CD4-positive, alpha-beta T cell treated with Interleukin-10 for 1 hour (primary cell): ENCODE measurements at places on chromosomes 11 and 22.

GRCh38 chr22:28899199-28899853 lies 16.0 kb downstream of the ZNRF3 start:
- peak; percentile 52 for DNase-seq

GRCh38 chr11:83220260-83220659 lies 26.7 kb downstream of the ANKRD42 start:
- no peak for DNase-seq

- DNase-seq = no peak
Observed at GRCh38 chr11:79261684-79262083, 179.1 kb downstream of the TENM4 start.

GRCh38 chr11:1359556-1359955 lies 30.2 kb upstream of the BRSK2 start:
- no peak for DNase-seq

DNA sequence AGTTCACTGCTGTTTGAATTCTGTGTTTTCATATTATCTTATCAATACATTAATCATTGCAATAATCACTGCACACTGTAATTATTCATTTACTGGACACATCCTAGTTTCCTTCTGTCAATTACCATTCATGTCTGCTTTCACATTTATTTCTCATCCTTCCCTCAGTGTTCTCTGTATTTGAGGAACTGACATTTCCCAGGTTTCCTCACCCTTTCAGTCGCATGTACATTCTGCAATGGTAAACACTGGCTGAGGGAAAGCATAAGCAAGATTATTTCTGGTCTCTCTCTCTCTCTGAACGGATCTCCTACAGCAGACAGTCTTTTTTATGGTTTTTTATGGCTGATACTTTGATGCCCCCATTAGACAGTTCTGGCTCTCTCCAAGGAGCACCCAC lies 4.2 kb upstream of the HBD start:
- DNase-seq = no peak

DNA sequence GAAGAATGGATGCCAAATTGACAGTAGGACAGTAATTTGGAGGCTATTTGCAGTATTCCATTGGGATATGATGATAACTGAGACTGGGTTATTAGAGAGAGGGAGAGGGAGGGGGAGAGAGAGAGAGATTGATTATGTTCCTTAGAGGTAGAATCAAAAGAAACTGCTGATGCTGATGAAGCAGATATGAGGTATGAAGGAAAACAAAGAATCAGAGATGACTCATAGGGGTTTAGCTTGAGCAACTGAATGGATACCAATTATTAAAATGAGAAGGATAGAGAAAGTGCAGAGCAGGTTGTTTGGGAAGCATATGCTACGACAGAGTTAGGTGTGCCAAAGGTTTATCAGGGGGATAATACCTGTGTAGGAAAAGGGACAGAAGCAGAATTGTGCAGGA lies 12.8 kb upstream of the NUCB2 start:
- no peak for DNase-seq

- peak; percentile 83 for DNase-seq
Observed at GRCh38 chr11:118198370-118198769, 21.9 kb upstream of the SCN2B start.

GRCh38 chr22:28882545-28882877 lies 861 bp upstream of the ZNRF3 start:
- no peak for DNase-seq

GRCh38 chr22:45200860-45201511 lies 37.3 kb downstream of the NUP50 start:
- DNase-seq = no peak

DNA sequence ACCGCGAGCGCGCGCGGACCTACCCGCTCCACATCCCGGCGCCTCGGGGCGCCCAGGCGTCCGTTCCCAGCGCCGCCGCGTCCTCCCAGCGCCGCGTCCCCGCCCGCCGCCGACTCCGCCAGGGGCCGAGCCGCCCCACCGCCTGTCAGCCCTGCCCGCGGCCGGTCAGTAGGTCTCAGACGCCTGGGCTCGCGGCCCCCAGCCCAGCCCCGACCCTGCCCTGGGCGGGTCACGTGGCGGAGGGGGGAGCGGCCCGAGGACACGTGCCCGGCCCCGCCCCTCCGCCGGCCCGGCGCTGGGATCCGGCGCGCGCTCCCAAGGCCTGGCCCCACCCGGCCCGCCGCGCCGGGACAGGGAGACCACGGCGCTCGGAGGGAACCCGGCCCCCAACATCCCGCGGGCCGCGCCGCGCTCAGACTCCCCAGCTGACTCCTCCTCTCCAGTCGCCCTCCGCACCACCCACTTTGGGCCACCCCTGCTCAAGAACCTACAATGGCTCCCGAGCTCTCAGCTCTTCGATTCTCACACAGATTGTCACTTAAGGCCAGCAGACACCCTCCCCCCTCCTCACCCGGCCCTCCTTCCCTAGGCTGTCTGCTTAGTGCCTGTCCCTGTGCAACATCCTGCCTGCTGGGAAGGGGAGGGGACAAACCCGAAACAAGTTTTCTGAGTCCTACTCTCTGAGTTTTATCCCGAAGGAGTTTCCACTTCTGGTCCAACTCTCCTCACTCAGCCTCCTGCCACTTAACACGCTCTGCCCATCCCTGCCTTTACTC lies at the start of gene RAB3IL1:
RAB3IL1 (minus strand) TSS at position 233 of the 776 bp plus-strand sequence; CDS start at position 34, 199 bp downstream.
- DNase-seq = no peak

DNA sequence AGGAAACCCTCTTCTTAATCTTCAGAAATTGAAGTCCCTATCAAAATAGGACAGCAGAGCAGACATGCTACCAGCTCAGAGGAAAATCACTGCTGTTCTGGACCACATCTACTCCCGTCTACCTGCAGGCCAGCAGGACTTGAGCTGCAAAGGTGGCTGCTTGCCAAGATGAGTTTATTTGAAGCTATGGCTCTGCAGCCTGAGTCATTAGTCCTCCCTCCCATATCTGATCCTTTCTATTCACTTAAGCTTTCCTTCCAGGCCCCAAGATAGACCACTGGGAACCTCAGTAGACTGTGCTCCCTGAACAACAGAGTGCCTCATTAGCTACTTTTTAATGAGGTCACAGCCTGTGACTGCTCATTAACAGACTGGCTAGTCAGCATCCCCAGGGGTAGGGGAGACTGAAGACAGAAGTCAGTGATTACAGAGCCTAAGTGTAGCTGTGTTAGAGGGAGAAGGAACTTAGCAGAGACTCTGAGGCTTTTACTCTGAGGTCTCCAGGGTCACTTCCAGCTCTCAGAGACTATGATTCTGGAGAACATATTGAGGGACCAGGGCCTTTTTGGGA lies 6.8 kb upstream of the OR10A2 start:
- DNase-seq = no peak

GRCh38 chr11:12813371-12814225 lies 139.4 kb downstream of the TEAD1 start:
- no peak for DNase-seq

DNA sequence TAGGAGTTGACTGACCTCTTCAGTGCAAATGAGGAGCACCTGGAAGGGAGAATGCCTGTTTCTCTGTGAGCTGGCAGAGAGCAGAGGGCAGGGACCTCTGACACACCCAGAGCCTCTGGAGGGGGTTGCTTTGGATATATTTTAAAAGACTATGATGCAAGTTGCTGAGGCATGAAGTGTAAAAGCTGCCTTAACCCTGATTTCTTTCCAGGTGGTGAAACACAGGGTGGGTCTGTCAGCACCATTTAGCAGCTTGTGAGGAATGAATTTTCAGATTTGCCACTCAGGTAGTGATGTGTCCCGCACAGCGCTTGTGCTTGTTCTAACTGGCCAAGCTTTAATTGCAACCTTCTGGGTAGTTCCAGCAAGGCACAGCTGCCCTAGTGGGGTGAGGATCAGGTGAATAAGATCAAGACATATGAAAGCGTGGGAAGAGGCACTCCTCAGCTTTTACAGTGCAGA lies 90.2 kb downstream of the SWAP70 start:
- DNase-seq = no peak

DNA sequence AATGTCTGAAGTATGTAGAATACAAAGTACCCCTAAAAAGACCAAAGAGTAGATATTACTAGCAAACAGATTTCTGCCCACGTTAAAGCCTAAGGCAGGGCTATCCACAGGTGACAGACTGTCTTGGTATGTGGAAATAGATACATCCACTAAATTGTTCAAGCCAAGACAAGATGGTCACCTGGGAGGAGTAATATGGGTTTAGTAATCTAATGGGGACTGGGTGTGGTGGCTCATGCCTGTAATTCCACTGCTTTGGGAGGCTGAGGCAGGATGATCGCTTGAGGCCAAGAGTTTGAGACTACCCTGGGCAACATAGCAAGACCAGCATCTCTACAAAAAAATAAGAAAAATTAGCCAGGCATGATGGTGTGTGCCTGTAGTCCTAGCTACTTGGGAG lies 7.5 kb downstream of the SGSM3 start:
- no peak for DNase-seq

GRCh38 chr11:129950101-129951091 lies 52.2 kb downstream of the PRDM10 start:
- DNase-seq = no peak

DNA sequence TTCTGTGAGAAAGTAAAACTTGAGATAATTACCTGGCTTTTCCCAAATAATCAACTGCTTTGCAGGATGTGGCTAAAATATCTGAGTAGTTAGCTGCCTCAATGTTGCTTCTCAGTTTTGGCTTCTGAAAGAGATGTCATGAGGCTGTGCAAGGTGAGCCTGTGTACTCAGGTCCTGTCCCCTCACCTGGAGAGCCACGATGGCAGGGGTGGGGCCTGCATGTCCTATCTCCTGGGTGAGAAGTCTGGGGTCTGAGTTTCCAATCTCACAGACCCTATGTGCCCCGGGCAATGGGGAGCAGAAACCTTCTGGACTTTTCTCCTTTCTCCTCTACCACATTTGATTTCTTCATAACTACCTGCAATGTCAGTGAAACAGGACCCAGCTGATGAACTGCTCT lies 338.6 kb upstream of the B3GAT1 start:
- no peak for DNase-seq

GRCh38 chr11:46413760-46414465 lies 22.3 kb upstream of the CHRM4 start:
- no peak for DNase-seq

DNA sequence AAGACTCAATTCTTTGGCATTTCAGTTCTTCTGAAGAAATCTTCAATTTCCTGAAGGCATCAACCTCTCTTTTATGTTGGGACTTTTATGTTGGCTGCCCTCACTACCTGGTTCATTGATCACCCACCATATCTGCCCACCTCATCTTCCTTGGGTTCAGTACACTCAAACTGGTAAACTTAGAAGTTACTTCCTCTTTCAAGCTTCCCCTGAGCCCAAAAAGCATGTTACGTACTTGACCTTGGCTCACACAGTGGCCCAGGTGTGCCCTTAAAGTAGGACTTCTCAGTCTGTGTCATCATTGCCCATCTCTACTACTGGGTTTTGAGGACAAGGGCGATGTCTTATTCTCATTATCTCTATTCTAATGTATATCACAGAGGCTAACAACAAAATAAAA lies 86.1 kb downstream of the GRIA4 start:
- no peak for DNase-seq

DNA sequence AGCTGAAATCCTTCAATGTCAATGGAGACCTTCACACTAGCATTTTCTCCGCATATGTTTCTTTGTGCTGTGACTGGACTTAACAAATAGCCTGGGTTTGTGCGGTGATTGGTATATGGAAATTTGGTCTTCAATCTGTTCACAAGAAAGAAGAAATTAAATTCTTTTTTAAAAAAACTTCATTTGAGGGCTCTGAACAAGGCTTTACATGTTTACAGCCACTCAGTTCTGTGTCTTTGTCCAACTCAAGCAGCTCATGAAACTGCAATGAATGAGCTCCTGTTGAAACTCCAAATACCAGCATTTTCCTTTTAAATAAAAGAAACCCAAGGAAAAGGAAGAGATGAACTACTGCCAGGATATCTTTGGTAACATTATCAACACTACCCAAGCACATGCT lies 57.3 kb downstream of the PIK3C2A start:
- DNase-seq = no peak

DNA sequence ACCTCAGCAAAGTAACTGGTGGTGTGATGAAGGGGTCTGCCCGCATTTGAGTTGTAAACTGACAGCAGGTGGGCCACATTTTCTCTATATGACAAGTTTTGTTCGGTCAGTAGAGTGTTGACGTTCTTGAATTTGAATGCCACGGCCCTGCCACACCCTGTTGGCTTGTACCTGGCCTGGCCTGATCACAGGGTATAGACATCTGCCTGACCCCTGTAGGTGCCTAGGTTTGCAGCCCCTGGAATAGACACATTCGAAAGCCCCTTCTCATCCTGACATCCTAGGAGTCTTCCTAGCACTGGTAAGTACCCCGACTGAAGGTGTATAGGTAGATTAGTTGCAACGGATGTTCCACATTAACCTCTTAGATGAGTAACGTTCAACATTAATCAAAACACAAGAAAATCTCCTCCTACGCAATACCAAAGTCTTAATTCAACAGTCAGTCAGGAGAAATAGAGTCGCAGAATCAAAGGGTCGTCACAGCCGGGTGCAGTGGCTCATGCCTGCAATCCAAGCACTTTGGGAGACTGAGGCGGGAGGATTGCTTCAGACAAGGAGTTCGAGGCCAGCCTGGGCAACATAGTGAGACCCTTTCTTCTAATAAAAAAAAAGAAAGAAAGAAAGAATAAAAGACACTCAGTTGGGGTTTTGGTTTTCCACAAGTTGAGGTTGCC lies 43.6 kb upstream of the CD5 start:
- DNase-seq = no peak

- no peak for DNase-seq
Observed at GRCh38 chr11:10646005-10646404, 47.5 kb downstream of the IRAG1 start.

GRCh38 chr11:88181776-88182175 lies 6.5 kb upstream of the RAB38 start:
- DNase-seq = no peak

DNA sequence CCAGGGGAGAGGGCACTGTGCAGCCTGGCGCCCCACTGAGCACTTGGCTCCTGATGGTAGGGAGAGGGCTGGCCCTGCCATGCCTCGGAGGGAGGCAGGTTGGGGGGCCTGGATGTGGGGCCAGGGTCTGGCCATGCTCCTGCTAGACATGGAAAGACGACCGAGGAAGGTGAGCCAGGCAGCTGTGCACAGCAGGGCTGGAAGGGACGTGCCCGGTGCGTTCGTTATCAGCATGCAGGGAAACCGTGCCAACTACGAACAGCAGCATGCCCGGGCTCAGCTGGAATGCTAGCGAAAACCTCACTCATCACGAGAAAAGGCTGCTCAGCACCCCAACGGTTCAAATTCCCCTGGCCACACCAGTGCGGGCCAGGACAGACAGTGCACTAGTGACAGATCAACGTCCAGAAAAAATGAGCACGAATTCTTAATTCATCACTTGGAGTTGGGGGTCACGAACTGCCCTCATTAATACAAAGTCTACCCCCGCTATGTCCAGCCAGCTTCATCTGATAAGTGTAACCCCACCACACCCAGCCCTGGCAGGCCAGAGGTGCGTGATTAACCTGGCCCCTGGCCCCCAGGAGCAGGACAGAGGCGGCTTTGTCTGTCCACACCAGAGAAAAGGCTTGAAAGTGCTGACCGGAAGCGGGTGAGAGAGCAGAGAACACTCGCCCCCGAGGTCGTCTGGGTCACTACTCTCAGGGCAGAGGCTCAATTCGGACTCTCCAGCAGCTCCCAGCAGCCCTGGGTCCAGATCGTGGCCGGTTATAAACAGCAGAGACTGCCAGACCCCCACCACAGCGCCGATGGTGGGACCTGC lies 84.2 kb downstream of the CELSR1 start:
- DNase-seq = no peak

- no peak for DNase-seq
Observed at GRCh38 chr11:21148376-21148775, 479.0 kb downstream of the NELL1 start.

- DNase-seq = peak; percentile 35
Observed at GRCh38 chr22:31872209-31872608, 72.1 kb upstream of the YWHAH start.

- no peak for DNase-seq
Observed at GRCh38 chr22:43213051-43213450, 26.1 kb upstream of the TTLL12 start.
